ENCODE measurements at places on chromosomes 4 and X. TPM values are rescaled to one million over a fixed set of nuclear protein-coding genes. Genes with fewer than 3 reads are reported as not detected.

DNA sequence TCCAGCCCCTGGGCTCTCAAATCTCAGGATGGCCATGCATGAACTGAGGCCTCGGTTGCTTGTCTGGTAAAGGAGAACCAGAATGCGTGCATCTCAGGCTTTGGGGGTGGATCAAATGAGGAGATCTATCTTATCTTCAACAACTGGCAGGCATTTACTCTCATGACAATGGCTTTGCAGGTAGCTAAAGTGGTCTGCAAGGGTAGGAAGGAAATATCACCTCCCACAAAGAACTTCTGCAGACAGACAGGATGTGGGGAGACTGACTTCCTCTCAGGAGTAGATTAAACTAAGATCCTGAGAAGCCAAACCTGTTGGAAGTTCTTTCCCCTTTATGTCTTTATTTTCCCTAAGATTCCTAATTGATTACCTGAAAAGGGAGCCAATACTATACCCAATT, 7.8 kb downstream of the LDB2 start:
- DNase-seq: no peak

DNA sequence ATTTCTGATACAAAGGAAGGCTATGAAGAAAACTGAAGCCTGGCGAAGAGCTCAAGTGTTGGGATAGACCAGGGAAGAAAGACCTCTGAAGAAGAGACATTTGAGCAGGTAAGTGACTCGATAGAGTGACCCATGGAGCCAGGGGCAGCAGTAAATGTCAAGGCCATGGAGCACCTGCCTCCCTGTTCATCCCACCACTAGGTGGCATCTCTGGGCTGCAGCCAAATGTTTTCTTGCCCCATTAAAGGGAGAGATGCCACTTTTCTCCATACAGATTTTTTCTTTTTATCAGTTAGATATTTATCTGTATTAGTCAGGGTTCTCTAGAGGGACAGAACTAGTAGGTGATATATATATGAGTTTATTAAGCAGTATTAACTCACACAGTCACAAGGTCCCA, 4.9 kb upstream of the ZNF81 start:
- DNase-seq: peak; percentile 28

- no peak for DNase-seq
Measured at GRCh38 chrX:129930941-129931410, 25.0 kb downstream of the UTP14A start.

DNA sequence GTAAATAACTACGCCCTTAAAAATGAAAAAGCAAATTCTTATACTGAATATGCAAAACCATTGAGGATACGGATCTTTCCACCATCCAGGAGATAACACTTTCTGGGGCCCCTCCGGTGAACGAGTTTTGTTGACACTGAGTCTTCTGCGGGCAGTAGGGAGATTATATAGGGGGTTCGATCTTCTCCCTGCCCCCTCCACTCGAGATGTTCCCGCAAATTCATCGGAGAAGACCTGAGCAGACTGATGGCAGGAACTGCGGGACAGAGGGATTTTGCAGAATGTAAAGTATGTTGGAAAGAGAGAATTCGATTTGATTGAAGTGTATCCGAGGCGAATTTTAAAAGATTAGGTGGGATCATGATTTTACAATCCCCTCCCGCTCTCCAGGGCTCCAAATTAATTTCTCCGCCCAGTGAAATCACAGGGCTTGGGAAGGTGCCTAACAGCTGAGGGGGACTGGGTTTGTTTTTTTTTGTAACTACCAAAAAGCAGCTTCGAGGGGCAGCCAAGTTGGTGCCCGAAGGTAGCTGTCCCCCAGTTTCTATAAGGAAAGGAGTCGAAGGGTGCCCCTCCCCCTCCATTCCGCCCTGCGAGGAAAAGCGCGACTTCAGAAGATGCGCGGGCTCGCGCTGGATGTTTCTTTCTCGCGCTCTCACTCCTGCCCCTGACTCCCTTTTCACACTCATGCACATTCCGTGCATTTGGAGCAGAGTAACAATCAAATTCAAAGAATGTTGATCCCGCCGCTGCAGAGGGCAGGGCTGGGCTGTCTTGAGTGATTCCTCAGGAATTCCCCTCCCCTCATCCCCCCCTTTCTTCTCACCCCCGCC, 1.2 kb downstream of the TMEM255A start:
- DNase-seq: peak; percentile 67

DNA sequence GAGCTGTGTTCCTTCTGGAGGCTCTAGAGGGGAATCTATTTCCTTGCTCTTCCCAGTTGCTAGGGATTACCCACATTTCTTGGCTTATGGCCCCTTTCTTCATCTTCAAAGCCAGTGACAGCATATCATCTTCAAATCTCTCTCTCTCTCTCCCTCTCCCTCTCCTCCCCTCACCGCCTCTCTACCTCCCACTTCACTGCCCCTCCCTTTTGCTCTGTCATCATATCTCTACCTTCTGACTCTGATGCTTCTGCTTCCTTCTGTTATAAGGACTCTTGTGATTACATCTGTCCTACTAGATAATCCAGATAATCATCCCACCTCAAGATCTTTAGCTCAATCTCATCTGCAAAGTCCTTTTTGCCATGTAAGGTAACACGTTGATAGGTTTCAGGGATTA, 93.1 kb upstream of the TEX13D start:
- no peak for DNase-seq

DNA sequence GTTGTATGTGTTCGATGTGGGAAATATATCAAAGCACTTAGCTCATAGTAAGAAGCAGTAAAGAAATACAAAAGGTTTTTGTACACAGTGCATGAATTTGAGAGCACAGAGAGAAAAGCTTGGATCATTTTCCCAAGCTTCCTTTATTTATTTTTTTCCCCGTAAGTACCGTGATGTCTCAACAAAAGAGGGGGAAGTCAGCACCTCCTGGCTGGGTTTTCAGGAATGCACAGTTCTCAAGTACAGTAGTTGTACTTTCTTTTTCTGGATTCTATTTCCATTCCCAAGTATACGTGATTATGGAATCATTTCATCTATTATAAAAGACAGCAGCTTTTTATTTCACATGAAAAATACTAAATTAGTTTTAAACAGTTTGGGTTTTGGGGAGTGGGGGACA, 171.5 kb upstream of the EDNRA start:
- no peak for DNase-seq

DNA sequence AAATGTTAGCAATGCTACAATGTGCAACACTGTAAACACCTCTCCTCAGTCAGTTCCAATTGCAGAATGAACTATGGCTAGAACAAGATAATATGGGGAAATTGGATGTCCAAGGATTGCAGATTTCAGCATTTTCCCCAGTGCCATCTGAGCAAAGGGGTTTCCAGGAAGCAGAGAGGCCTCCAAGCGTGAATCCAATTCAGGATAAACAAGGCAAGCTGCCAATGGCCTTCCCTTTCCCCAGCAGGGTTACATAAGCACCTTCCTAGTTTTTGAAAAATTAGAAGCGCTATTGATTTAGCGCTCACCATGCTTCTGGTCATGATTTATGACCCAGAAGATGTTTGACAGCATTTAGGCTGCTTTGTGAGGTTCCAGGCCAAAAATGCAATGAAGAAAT, 223.0 kb upstream of the GATB start:
- DNase-seq: no peak

- DNase-seq: no peak
Measured at GRCh38 chrX:105468741-105469140, 248.2 kb upstream of the TEX13A start.

- no peak for DNase-seq
Measured at GRCh38 chrX:39830414-39830813, 267.3 kb downstream of the BCOR start.

GRCh38 chr4:81432825-81433224, 38.9 kb downstream of the RASGEF1B start:
- DNase-seq: no peak

DNA sequence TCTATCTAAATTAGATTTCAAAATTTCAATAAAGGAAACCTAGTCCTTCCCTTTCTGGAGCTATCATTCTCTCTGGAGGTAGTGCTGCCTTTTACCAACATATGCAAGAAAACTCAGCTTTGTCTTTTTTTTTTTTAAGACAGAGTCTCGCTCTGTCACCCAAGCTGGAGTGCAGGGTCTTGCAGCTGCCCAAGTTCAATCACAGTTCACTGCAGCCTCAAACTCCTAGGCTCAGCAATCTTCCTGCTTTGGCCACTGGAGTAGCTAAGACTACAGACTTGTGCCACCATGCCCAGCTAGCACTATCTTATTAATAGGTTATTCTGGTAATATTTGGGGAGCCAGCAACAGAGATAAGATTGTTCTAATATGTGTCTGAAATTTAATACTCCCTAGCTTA, 12.3 kb downstream of the AASDH start:
- no peak for DNase-seq

GRCh38 chr4:2871466-2871865, 27.8 kb downstream of the ADD1 start:
- no peak for DNase-seq

The GPR78 gene
- total RNA-seq: 0.28 TPM

The RBM41 gene
- total RNA-seq: 16.6 TPM

The GABRQ gene
- total RNA-seq: 1.5 TPM

The KIAA0232 gene
- 42.9 TPM for total RNA-seq

The CSAG2 gene
- not detected for total RNA-seq

The MAGEA4 gene
- not detected for total RNA-seq

The REPS2 gene
- 1.2 TPM for total RNA-seq

Data from neural progenitor cell (in vitro differentiated cells).